ENCODE measurements at places on chromosomes 5 and 9.

DNA sequence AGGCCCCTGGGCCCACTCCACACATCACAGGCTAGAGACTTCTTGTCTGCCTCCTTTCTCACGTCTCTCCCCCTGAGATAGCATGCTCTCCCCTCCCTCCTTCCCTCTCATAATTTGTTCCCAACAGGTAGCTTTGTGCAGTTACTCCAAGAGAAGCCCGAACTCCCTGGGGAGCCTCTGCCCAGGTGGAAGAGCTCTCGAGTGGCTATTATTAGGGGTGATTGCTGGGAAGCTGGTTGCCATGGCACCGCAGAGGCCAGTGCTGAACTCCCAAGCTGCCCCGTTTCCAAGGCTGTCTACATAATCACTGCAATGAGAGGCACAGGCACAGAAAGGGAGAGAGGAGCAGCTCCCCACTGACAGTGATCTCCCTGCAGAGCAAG is 104.7 kb upstream of the GPR151 start:
- DNase-seq, result no peak

DNA sequence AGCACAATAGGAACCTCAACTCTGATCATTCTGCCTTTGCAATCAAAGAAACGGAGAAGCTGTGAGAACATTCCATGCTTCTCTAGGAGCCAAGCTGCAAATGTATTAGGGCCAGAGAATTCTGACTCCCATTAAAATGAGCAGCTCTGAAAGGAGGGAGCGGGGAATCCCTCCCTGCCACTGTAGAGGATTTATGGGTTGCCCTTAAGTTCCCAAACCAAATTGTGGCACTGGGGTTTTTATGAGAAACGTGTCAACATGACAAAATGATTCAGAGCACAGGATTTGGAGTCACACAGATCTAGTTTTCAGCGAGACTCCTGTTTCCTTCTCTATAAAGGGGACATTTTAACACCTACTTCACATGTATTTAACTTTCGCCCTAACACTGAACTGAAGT is 1.8 kb downstream of the IL6ST start:
- DNase-seq, result no peak

- DNase-seq, result no peak
Observed at GRCh38 chr5:78972654-78973428, 12.3 kb downstream of the ARSB start.

GRCh38 chr5:123037104-123037418 is 536 bp upstream of the PPIC start:
- no peak for DNase-seq

GRCh38 chr9:127844821-127845359 is 9.6 kb downstream of the ENG start:
- no peak for DNase-seq

DNA sequence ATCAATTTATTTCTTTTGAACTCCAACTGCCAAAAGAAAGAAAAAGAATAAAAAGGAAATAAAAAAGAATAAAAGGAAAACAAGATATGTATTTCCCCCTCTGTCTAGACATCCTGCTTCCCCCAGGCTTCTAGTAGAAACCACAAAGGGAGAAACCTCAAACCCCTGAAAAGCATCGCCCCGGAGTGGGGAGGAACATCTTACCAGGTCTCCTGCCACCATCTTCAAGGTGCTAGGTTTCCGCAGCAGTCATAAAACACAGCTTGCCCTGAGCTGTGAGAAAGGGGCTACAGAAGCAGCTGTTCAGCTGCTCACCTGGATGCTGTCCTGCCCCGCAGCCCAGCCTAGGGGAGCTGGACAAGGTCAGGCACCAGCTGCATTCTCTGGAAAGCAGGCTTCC is 487.7 kb downstream of the GADD45G start:
- peak; percentile 13 for DNase-seq

DNA sequence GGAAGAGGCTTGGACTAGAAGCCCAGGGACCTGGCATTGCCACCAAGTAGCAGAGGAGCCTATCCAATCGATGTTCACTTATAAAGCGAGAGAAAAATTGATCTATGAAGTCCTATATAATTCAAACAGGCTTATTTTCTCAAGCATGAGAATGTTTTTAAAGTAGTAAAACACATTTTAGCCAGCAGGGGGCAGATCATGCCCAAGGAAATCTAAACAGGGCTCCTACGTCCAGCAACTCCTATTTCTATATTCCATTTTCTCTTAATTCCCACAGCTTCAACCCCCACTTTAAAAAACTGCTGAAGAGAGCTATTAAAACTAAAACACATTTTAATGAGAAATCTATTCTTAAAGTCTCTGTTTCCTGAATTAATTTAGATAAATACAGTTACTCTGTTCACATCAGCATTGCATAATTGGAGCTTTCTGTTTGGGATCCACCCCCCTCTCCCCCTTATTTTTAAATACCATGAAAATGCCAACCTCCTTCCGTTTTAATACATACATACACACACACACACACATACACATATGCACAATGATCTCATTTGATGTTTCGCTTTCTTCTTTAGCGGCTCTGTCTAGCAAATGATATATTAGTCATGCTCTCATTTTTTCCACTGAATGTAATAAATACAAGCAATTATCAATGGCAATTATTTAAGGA is 144.9 kb downstream of the MYO10 start:
- DNase-seq, result peak; percentile 26

DNA sequence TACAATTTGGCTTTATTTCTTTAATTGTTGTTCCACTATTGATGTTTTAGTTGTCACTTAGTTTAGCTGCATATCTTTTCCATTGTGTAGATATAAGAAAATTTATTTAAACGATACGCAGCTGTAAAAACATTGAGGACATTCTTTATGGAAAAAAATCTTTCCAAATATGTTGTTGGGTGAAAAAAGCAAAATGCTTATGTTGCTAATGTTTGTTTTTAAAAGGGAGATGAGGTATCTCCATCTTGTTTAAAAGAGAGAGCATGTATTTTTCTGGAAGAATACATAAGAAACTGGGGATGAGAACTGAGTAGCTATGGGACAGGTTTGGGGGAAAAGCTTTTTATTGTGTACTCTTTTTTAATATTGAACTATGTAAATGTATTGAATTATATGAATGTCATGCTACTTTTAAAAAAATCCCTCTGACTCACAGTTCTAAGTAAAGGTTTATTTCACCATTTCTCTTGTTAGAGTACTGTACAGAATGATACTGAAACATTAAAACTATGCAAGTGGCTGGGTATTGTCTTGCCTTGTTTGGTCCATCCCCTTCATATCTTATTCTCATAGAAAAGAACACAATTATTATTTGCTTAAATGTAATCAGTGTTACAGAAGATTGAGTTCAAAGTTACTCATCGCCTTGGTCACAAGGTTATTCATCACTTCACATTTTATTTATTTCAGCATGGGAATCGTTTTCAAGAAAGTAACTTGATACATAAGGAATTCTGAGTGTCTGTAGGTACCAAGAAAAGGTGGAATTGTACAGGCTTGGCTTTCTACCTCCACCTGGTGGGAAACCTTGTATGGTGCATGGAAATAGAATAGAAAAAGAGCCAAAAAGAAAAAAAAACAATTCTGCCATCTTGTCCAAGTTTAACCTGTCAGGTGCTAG is 85.8 kb downstream of the RIC1 start:
- DNase-seq, result no peak

GRCh38 chr5:43619380-43619779 is 16.4 kb downstream of the NNT start:
- no peak for DNase-seq

DNA sequence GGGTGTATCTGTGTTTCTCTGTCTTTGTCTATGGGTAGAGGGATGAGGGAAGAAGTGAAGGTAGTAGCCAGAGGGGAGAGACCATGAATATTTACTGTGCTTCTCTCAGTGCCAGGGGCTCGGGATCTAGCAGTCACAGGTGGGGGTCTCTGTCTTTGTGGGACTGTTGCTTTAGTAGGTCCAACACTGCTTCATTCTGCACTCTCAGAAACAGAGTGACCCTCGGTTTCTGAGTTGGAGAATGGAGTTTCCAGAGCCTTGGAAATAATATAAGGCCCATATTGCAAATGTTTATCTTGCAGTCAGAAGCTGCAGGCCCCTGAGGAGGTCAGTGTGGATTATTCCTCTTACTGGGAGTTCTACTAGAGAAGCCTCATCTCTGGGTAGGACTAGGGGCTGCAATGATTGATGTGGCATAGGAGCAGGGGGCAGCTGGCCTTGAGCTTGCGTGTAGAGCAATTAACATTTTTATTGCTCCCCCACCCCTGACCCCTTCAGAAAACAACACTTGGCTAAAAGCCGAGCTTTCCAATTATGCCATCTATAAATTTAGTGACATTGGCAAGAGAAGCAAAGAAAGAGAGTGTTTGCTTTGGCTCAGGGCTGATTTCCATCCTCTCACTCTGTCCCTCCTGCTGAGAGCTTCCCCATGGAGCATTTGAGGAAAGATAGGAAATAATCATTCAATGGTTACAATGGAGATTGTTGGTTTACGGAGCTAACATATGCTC is 55.0 kb upstream of the TRPC7 start:
- DNase-seq, result no peak
